ENCODE measurements at places on chromosomes 3 and 15. TPM values are rescaled to one million over a fixed set of nuclear protein-coding genes. Genes with fewer than 3 reads are reported as not detected.

The CNBP gene
- 312 TPM for total RNA-seq

The ZNF502 gene
- 2.9 TPM for total RNA-seq

- no peak for DNase-seq
Observed at GRCh38 chr15:59039225-59039624, 51.8 kb downstream of the RNF111 start.

GRCh38 chr3:117355566-117355965, 646.0 kb downstream of the TUSC7 start:
- DNase-seq = no peak

GRCh38 chr3:152200476-152201420, 68.0 kb upstream of the MBNL1 start:
- no peak for DNase-seq

Data from activated naive CD8-positive, alpha-beta T cell treated with anti-CD3 and anti-CD28 coated beads, Interleukin-2, amount 10 ng/mL, durations not matched to agents 7 days and 5 days (primary cell).